ENCODE measurements at places on chromosomes 4 and X. TPM values are rescaled to one million over a fixed set of nuclear protein-coding genes. Genes with fewer than 3 reads are reported as not detected.

AGTR2 gene
- total RNA-seq: 0.13 TPM

CCNQ gene
- total RNA-seq: 40.7 TPM

L1CAM gene
- 5.3 TPM for total RNA-seq

TSR2 gene
- 39.1 TPM for total RNA-seq

GRCh38 chr4:159232465-159233106 is 129.7 kb downstream of the RAPGEF2 start:
- DNase-seq: no peak

DNA sequence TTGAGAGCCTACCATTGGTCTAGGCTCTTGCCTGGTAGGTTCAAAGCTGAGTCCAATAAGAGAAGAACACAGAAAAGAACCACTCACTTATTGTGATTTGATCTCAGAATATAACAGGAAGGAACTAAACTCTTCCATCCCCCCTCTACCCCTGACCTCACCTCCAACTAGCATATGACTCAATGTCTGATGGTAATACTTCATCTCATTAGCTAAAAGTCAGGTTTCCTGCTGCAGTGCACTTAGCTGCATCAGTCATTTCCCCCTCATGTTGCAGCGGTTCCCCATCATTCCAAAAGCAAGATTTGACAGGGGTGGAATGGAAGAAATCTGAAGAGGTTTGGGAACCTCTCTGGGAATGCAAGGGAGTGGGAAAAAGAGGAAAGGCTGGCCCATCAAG is 289.5 kb downstream of the SMARCA1 start:
- no peak for DNase-seq

- peak; percentile 27 for DNase-seq
Measured at GRCh38 chr4:104064646-104065577, 345.1 kb upstream of the TACR3 start.

DNA sequence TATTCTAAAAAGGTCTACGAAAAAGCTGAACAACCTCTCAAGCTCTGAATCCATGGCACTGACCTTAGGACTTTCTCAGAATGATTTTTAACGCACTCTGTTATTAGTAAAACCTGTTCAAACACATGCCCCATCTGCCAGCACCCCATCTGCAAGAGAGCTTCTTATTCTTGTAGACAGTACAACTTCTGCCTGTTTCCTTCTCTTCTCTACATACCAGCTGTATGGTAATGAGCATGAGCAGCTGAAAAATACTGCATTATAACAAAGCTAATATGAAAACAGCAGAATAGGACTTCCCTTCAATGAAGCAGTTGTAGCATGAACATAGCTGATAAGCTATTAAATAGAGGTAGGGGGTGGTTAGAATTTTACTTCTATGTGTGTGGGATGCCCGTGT is 167.9 kb downstream of the FBXW7 start:
- DNase-seq: no peak

GRCh38 chr4:77776182-77777134 is 42.7 kb downstream of the CNOT6L start:
- no peak for DNase-seq

- DNase-seq: no peak
Measured at GRCh38 chr4:26131711-26132110, 189.1 kb upstream of the RBPJ start.

DNA sequence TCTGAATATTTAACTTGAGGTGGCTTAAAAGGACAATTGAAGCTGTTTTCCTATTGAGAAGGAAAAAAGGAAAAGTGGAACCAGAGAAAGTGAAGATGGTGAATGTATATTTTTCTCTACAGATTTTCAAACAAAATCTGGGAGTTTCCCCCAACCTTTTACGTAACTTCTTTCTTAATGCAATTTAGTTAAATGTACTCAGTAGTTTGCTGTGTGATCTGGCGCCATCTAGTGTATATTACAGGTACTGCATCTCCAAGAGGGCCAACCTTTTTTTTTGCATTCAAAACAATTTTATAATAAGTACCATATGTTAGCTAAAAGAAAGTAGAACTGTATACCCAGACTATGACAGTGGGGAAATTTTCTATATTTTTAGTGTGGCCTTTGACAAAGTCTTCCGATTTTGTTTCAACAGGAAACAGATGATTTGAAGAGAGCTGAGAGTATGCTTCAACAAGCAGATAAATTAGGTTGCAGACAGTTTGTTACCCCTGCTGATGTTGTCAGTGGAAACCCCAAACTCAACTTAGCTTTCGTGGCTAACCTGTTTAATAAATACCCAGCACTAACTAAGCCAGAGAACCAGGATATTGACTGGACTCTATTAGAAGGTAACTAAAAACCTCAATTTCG is 82.0 kb downstream of the PLS3 start:
- no peak for DNase-seq

GRCh38 chr4:82560853-82561785 is 669 bp downstream of the TMEM150C start:
- DNase-seq: no peak
